ENCODE measurements at places on chromosomes 16 and 17.

DNA sequence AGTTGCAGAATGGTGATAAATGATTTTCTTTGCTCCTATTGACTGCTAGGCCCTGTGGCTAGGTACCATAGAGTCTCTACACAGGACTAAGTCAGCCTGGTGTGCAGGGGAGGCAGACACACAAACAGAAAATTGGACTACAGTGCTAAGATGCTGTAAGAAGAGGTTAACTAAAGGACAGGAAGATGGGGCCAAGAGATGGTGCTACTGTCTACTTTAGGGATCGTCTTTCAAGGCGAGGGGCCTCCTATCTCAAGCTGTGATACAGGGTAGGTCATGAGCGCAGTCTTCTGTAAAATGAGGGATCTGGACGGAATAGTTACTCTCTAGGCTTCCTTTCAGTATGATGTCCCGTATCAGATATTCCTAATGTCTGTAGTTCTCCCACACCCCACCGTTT lies 817 bp downstream of the NME1 start:
- no peak for DNase-seq

- DNase-seq: no peak
These were observed 195.3 kb downstream of the CYB561 start for GRCh38 chr17:63250830-63251229.

DNA sequence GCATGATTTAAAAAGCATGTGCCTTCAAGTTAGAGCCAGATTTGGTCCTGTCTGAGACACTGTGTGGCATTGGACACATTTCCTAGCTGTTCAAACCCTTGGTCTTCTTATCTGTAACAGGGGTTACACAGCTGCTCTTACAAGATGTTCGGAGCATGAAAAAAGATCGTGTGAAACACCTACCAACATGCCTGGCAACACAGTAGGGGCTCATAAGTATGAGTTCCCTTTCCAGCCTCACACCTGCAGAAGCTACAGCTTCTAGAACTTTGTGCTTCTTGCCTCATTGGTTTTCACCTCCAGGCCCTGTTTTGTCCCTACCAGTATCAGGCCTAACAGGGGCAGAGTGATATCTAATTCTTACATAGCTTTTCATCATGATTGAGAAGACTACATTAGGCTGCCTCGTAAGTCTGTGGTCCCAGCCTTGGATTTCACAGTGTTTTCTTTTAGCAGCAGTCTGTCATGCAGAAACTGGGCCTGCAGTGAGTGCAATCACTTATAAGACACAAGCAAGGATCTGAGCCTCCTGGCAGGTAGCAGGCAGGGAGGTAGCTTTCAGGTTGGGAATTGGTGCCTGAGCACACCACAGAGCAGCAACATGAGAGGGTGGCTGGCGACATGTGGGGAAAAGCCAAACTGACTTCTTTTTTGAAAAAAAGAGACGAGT lies 78.8 kb downstream of the CCDC182 start:
- no peak for DNase-seq

GRCh38 chr17:77846531-77847085 lies 111.9 kb upstream of the TNRC6C start:
- no peak for DNase-seq

GRCh38 chr16:56341656-56342399 lies 83.5 kb downstream of the AMFR start:
- DNase-seq: no peak

DNA sequence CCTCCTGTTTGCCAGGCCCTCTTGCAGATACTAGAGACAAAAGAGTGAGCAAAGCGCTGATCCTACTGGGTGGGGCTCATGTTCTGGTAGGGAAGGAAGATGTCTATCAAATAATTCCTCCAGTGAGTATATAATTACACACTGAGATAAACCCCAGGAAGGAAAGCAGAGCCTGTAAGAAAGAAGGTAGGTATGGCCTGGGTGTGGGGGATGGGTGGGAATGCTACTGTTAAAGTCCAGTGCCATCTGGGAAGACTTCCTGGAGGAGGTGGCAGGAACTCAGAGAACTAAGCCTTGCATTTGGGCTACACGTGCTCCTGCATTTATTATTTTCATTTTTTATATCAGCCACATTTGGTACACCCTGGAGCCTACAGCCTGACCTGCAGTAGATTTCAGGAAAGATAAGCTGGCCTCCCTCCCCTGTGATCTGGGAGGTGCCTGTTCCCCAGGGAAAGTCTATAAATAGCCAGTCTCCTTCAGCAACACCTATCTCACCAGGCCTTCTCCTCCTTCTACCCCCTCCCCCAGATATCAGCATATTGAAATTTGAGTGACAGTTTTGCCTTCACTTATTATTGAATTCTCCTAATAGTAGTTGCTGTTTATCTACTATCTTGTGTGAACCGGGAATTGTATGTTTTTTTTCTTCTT lies 11.5 kb downstream of the ATP2C2 start:
- no peak for DNase-seq

DNA sequence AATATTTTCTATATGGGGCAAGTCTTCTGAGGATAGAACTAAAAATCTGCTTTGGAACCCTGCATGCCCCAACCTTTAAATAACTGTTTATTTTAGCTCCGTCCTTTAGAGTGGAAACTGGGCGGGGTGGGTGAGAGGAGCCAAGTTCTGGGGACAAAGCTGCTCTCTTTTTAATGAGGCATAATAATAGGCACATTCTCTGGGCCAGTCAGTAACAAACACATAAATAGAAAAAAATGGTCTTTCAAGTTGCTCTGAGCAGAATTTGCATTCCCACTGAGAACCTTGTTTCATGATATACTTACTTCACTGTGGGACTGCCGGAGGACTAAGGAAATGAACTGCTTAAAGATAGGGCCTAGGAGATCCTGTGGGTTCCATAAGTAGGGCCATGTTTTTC lies 51.5 kb downstream of the KNOP1 start:
- no peak for DNase-seq

- DNase-seq: no peak
These were observed 206.2 kb downstream of the AXIN2 start for GRCh38 chr17:65355246-65355645.

DNA sequence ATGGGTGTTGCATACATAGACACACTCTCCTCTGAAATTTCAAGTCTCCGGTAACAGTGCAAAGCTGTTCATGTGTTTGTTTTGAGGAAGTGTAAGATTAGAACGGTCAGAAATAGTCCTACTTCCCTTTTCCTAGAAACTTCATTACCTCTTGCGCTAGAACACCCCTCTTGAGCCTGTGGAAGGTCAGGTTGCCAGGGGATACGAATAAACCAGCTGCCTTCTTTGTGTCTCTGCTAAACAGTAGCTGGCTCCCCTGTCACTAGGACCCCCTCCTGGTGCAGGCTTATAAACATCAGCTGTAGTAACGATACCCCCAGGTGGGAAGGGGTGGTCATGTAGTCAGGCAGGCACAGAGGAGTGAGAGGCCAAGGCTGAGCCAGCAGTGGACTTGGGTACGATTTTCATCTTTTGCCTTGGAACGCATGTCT lies 113.4 kb upstream of the RCVRN start:
- DNase-seq: no peak

DNA sequence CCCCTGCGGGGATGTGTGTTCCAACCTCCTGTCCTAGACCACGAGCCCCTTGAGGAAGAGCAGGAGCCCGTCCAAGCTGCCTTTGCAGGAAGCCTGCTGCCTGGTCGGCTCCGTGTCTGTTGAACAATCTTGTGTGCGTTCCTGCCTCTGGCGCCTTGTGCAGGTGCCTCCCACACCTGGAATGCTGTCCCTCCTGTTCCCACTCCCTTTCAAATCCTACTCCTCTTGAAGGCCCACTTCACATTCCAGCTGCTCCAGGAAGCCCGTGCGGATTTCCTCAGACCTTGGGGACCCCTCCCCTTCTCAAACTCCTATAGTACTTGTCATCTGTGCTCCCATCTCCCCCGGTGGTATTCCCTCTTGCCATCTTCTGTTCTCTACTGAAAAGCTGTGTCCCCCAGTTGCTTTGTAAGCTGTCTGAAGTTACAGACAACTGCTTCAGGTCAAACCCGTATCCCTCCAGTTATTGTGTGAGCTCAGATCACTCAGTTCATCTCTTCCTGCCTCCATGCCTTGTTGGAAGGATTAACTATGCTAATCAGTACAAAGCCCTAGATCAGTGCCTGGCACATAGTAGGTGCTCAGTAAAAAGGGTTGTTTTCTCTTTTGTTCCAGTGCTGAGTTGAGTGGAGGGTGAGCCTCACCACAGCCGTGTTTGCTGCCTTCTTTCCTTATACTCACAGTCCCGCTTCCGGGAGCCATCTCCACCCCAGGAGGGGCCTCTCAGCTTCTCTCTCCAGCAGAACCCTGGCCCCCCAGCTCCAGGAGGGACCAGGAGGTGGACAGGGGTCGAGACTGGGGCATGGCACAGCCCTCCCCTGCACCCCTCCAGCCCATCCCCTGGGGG lies 241.8 kb upstream of the CIBAR2 start:
- no peak for DNase-seq

- DNase-seq: no peak
These were observed 22.0 kb upstream of the FLCN start for GRCh38 chr17:17258998-17259397.

GRCh38 chr16:3142770-3143169 lies 7.9 kb downstream of the ZNF213 start:
- DNase-seq: no peak

- no peak for DNase-seq
These were observed 52.4 kb upstream of the PMFBP1 start for GRCh38 chr16:72224260-72224768.

DNA sequence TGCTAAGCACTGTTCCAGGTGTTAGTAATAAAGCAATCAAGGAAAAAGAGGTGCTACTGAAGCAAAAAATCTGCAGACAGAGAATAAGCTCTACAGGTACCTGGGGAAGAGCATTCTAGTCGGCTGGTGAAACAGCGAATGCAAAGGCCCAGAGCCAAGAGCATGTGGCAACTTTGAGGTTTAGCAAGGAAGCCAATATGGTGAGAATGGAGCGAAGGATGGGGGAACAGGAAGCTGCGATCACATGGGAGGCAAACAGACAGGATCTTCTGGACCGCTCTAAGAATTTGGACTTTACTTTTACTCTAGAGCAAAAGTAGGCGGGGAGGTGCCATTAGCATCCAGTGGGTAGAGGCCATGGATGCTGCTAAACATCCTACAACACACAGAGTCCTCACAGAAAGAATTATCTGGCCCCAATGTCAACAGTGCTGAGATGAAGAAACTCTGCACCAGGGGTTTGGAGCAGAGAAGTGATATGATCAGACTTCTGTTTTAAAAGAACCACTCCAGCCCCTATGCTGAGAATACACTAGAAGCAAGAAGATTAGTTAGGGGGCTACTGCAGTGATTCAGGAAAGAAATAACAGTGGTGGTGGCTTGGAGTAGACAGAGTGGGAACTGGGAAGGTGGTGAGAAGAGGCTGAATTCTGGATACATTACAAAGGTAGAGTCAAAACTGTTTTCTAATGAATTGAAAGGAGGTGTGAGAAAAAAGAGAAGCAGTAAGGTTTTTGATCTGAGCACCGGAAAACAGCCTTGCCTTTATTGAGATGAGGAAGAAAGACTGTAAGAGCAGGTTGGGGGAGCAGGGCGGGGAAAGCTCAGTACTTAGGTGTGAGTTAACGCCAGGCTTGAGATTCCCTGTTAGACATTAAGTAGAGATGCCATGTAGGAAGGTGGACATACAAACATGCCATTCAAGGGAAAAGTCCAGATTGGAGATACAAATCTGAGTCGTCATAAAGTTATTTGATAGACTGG lies 11.0 kb downstream of the EFTUD2 start:
- DNase-seq: no peak

GRCh38 chr17:6453279-6454024 lies 9.2 kb downstream of the PIMREG start:
- no peak for DNase-seq

DNA sequence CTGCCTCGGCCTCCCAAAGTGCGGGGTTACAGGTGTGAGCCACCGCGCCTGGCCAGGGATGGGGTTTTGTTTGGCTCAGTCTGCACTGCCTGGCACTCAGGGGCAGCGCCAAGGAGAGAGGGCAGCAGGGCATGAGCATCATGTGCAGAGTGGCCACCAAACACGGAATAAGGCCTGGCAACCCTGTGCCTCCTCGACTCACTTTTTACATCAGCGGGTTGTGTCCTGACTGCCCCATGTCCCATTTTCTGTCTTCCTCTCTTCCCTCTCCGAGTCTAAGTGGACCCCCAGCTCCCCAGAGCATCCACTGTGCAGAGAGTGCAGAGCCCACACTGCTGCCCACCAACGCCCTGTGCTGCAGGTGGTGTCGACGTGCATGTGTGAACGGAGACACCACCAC lies 18.2 kb upstream of the TRAP1 start:
- no peak for DNase-seq

DNA sequence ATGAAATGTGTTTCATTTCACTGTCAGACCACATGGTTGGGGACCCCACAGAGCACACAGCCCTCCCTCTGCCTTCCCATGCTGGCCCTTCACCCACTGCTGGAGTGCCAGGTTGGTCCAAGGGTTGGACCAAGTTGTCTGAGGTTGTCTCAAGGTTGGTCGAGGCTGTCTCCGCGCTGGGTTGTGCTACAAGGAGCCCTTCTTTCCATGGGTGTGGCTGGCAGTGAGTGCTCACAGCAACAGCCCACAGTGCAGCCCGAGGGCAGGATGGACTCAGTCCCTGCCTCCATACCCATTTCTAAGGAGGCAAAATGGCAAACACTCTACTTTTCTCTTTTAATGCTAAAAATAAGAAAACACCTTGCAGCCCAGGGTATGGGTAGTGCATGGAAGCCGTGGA lies 35.8 kb upstream of the STH start:
- DNase-seq: no peak

DNA sequence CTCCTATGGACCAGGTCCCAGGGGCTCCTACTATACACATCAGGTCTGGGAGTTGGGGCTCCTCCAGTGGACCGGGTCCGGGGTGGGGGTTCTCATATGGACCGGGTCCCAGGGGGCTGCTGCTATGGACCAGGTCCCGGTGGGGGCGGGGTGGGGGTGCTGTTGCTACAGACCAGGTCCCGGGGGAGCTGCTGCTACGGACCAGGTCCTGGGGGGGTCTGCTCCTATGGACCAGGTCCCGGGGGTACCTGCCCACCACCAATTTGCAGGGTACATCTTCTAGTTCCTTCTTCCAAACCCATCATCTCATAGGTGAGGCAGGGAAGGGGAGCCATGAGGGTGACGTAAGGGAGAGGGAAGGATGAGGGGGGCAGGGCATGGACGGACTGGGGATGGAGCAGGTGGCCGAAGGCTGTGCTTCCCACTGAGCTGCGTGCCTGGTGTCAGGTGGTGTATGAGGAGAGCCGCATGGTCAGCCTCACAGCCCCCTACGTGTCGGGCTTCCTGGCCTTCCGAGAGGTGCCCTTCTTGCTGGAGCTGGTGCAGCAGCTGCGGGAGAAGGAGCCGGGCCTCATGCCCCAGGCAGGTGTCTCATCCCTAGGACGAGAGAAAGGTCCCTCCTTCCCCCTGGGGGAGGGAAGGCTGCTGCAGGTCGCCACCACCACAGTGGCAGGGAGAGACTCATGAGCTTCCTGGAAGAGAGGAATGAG lies 6.6 kb downstream of the ENDOV start:
- no peak for DNase-seq

- no peak for DNase-seq
These were observed 18.6 kb downstream of the TMEM98 start for GRCh38 chr17:32946375-32947135.

Measured in NCI-H1048 (cell line).